ENCODE measurements at places on chromosomes 4 and X.

GRCh38 chrX:30880058-30880457 is 9.0 kb downstream of the TAB3 start:
- no peak for DNase-seq

DNA sequence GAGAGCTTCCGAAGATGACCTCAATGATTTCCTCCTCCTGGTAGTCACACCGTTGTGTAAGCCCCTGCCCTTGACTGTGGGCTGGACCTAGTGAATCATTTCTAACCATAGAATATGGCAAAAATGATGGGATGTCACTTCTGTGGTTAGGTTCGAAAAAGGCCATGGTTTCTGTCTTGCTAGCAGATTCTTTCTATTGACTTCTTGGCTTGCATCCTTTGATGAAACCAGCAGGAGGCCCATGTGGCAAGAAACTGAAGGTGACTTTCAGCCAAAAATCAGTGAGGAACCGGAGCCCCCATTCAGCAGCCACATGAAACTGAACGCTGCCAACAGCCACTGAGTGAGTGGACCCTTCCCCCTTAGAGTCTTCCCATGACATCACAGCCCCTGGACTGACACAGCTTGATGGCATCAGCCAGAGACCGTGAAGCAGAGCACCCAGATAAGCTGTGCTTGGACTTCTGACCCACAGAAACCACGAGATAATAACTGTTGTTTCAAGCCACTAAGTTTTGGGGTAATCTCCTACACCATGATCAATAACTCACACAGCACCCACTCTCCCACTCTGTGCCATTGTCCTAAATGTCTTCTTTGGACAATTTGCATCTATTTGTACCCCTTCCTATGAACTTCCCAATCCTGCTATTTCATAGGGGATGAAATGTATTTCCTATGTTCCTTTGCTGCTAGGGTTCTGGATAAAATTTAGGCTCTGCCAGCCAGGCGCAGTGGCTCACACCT is 148.0 kb upstream of the STX18 start:
- peak; percentile 44 for DNase-seq

- DNase-seq: no peak
Measured at GRCh38 chr4:90128961-90129495, 1.8 kb downstream of the CCSER1 start.

DNA sequence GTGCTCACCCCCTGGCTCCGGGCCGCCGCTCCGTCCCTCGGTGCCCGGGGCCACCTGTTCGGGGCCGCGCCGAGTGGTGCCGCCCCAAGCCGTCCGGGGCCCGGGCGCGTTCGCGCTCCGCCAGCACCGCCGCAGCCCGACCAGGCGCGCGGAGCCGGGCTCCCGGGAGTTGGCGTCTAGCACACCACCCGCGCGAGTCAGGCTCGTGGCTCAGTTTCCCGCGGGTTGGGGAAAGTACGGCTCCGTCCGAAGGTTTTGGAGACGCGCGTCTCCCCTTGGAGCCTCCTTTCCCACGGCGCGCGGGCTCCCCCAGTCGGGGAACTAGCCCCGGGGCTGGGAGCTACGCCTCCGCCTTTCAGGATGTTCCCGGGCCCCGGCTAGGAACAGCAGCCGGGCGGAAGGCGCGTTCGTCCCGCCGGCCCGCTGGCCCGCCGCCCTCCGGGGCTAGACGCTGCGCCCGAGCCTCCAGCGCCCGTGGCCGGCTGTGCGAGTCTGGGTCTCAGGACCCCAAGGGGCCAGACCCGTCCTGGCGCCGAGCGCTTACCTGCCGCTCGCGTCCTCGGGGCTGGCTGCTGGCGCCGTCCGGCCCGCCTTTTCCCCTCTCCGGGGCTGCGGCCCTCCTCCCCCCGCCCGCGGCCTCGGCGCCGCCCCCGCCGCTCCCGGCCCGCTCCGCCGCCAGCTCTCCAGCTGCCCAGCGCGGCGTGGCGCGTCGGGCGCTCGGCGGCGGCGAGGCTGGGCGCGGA is at the start of gene ADGRG2:
Gene ADGRG2, minus strand, starts transcription at position 571 of the 743 bp plus-strand sequence. CDS start 53,634 bp downstream, outside the sequence.
- peak; percentile 2 for DNase-seq

DNA sequence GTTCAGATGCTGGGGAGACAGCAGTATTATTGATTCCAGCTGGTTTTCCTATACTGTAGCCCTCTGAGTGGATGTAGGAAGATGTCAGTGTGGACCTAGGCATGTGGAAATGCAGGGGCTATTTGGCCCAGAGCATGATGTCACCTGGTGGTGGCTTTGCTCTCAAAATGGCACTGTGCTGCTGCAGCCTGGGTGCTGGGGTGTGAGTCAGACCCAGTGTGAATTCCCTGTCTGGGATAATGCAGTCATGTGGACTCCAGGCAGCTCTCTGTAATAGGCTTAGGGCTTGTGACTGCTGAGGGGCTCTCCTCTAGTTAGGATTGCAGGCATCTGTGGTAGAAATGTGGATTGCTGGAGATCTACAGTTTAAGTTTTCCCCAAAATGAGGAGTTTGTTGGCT is 70.7 kb downstream of the DCAF8L2 start:
- no peak for DNase-seq

- peak; percentile 78 for DNase-seq
Measured at GRCh38 chrX:71081330-71082123, 13.4 kb upstream of the SNX12 start.

All from amniotic epithelial cell (primary cell).